ENCODE measurements at places on chromosomes 11 and 22.

- DNase-seq: no peak
These were observed 9.7 kb downstream of the TMEM45B start for GRCh38 chr11:129825380-129825779.

- no peak for DNase-seq
These were observed 73.6 kb upstream of the MYO18B start for GRCh38 chr22:25668437-25668836.

- no peak for DNase-seq
These were observed 88.8 kb downstream of the CD44 start for GRCh38 chr11:35227576-35228327.

DNA sequence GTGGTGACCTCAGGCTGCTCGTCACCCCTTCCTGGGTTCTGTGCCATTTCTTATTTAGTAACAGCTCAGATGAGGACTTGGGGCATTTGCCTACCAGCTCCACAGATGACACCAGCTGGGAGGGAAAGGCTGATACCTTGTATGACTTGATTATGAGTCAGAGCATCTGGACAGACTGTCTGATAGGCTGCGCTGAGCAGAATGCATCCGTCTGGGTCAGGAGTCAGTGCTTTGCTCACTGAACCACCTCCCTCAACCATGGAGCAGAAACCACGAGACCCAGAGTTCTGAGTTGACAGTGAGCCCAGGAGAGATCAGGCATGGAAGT lies 6.8 kb downstream of the ST14 start:
- peak; percentile 73 for DNase-seq

DNA sequence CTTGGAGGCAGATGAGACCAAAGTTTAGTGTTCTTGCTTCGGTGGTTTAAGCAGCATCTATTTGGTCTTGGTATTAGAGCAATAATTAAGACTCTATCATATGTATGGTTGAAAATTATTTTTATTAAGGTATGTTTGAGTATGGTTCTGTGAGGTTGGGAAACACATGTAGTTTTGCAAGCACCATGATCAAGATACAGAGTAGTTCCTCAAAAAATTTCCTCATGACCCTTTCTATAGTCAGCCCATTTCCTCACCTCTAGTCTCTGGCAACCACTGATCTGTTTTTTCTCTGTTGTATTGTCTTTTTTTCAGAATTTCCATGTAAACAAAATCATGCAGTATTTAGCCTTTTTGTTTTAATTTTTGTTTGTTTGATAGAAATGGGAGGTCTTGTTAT lies 18.4 kb downstream of the MTMR3 start:
- DNase-seq: no peak

- no peak for DNase-seq
These were observed 509 bp upstream of the PRRG4 start for GRCh38 chr11:32829157-32829679.

- no peak for DNase-seq
These were observed 1.7 kb downstream of the GDPD5 start for GRCh38 chr11:75523811-75524664.

DNA sequence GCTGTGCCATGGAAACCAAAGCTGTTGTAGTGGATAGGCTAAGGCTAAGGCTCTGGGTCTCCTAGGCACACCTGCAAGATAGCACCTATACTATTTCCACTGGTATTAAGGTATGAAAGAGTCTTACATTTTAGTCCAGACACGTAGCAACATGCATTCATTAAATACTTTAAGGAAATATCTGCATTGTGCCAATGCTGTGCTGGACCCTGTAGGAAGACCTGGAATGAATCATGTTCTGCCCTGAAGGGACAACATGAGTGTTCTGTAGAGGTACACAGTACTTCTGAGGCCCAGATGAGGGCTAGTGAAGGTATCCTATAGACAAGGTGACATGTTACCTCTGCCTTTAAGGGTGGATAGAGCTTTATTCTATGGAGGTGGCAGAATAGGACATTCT lies 35.2 kb upstream of the RRM1 start:
- DNase-seq: no peak

Measured in NCI-H82 (cell line).